ENCODE measurements at places on chromosomes 3 and 15.

DNA sequence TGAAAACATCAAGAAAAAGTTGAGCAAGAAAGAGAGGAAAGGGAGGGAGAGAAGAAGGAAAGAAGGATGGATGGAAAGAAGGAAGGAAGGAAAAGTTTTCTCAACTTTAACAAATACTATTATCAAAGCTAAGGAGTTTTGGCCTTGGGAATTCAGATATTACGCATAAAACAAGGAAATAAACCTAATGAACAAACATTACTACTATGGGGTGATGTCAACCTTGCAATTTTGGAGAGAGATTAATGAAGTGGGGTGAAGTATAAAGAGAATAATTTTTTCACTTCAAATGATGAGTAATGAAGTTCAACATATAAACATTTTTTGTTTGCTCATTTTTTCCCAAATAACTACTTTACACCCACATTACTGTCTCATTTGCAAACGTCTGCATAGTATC lies 55.2 kb downstream of the SFMBT1 start:
- no peak for DNase-seq

GRCh38 chr3:174767853-174768382 lies 91.2 kb upstream of the NAALADL2 start:
- no peak for DNase-seq

- no peak for DNase-seq
Observed at GRCh38 chr3:187767266-187768012, 22.2 kb upstream of the BCL6 start.

- DNase-seq, result no peak
Observed at GRCh38 chr3:29764603-29765254, 483.9 kb downstream of the RBMS3 start.

- DNase-seq, result no peak
Observed at GRCh38 chr15:86087808-86088207, 8.1 kb downstream of the AGBL1 start.

DNA sequence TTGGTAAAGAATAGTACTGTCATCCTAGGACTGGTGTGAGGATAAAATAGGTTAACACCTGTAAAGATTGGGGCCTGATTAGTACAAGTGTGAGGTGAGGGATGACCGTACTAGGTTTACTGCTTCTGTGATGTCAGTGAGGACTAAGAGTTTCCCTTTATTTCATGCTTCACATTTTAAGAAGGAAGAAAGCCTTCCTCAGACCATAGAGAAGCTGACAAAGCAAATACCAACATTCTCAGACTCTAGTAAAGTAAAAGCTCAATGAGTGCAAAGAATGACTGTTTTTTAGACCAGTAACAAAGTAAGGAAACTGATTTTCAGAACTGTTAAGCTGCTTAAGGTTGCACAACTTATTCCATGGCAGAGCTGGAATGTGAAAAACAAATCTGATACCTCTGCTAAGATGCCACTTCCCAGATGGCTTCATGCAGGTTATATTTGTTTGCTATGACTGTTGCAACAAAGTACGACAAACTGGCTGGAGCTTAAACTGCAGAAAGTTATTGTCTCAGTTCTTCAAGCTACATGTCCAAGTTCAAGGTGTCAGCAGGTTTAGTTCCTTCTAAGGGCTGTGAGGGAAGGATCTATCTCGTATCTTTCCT lies 354.9 kb downstream of the RSL24D1 start:
- no peak for DNase-seq

DNA sequence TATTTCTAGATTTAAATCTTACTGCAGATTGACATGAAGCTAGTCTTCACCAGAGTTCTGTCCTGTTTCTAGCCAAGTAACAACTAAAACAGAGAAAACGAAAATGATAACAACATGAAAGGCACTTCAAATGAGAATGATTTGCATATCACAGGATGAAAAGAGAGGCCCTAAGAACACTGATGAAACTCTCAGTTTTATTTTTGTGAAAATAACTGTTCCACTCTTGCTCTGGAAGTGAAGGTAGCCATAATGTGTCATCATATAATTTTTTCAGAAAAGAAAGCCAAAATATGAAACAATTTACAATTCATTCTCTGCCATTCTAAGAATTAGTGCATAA lies 274.4 kb downstream of the ADAMTSL3 start:
- DNase-seq, result no peak

DNA sequence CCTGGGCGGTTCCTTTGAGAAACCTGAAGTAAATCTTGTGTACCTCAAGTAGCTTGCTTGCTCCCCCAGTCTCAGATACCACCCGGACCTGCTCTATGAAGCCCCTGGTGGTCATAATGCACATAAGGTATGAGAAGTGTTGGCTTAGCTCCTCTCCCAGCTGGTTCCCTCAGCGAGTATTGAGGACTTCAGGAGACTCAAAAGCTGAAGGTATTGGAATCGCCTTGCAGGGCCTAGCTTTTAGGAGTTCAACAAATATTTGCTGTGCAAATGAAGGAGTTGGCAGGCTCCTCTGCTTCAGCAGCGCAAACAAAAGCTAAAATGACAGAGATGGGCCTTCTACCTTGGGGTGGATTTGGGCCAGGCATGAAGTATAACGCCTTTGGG lies 1.7 kb downstream of the CMTM8 start:
- DNase-seq, result peak; percentile 35

DNA sequence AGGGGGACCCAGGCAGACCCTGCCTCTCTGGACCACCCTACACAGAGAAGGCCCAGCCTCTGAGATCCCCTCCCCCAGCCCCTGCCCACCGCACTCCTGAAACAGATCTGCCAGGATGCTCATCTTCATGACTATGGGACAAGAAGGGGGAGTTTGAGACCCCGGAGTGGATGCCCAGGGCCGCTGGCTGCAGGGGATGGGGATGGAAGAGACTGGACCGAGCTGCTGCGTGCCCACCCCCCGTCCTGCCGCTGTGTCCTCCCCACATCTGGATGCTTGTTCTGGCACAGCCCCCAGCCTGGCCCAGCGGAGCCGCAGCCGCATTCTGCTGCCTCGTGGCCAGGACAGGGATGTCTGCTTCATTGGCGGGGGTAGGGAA lies 30.3 kb upstream of the SEMA3F start:
- DNase-seq, result no peak

DNA sequence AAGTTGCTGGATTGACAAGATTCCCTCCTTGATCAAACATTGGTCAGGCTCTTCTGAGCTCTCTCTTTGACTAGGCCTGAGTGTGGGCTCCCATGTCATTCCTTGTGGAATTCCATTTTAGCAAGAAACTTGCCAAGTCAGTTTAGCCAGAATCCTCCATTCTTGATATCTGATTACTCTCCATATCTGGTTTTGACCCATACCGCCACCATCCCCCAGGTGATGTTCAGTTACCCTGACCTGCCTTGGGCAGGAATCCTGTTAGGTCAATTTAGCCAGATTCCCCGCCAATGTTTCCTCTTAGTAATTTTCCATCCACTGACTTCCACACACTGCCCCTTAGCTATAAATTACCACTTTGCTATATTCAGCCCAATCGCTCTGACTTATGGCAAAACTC lies 1.0 kb upstream of the PCCB start:
- DNase-seq, result no peak

DNA sequence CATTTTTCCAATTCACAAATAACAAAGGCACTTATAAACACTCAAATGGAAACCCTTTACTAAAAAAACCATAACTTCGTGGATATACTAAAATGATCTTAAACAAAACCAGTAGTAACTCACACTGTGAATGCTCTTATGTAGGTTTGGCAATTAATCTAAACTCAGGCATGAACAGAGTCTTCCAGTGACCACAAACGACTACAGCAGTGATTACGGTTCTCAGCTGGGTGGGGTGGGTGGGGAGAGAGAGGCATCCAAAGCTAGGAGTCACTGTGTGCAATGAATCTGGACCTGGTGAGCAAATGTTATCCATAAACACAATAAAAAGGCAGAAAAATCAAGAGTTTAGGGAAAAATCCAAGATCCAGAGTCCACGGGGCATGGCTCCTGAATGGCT lies 21.3 kb downstream of the SLC12A8 start:
- no peak for DNase-seq

- no peak for DNase-seq
Observed at GRCh38 chr15:31081056-31081455, 20.5 kb downstream of the TRPM1 start.

DNA sequence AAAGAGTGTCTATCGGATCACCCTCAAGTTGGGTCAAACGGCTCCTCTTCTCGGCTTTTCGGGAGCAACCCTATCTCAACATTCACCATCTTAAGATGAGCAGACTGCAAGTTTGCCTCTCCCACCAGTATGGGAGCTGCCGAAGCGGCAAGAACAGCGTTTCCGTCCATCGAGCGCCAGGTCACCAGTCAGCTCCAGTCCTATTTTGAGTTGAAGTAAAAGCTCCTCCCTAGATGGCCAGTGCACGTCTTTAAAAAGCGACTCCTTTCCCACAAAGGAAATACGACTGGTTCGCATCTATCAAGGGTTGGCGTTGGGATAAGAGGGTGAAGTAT lies 369 bp upstream of the U2SURP start:
- DNase-seq, result peak; percentile 51

DNA sequence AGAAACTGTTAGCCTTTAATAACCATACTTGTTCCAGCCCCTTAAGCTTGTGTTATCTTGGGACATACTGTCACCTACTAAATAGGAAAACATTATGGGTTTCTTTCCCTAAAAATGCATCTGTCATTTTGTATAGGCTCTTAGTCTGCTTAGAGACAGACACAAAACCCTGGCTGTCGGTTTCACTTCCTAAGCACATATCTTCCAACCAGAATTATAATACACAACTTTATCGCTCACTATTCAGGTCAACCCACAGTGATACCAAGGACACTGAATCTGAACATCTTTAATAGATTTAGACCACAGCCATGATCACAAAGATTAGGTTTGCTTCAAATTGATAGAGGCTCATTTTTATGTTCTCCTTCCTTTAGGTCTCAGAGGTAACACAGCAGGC lies 111.8 kb downstream of the CFAP20DC start:
- DNase-seq, result no peak

- DNase-seq, result no peak
Observed at GRCh38 chr3:115580566-115580965, 42.7 kb upstream of the GAP43 start.

DNA sequence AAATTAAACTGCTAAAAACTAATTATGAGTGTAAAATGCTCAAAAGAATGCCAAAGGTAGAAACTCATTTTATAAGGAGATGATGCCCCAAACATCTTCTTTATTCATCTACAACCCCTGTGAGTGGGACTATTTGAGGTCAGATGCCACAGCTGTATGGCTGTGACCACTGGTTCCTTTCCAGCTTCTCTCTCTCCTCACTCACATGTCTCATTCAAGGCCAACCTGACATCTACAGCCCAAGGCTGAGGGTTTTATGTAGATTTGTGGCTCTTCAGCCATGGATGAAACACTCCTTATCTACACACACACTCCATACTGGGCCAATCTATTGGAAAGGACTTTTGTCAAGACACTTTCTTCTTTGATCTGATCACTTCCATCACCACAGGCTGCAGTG lies 231.3 kb downstream of the KCNMB2 start:
- DNase-seq, result no peak

DNA sequence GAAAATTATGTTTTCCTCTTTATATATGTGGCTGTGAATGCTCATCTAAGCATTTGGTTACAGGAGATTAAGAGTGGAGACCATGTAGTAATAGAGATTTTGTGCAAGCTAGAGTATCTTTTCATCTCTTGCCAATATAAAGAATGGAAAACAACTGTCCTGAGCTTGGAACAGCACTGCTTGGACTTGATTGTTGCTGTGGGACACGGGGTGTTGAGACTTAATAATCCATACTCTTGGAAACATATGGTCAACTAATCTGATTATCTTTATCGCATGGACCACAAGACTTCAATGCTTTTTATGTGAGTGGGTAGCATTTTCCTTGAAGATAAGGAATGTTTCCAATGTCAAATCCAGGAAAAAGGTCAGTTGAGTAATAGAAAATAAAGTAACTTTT lies 806.3 kb downstream of the DIPK2A start:
- DNase-seq, result no peak

DNA sequence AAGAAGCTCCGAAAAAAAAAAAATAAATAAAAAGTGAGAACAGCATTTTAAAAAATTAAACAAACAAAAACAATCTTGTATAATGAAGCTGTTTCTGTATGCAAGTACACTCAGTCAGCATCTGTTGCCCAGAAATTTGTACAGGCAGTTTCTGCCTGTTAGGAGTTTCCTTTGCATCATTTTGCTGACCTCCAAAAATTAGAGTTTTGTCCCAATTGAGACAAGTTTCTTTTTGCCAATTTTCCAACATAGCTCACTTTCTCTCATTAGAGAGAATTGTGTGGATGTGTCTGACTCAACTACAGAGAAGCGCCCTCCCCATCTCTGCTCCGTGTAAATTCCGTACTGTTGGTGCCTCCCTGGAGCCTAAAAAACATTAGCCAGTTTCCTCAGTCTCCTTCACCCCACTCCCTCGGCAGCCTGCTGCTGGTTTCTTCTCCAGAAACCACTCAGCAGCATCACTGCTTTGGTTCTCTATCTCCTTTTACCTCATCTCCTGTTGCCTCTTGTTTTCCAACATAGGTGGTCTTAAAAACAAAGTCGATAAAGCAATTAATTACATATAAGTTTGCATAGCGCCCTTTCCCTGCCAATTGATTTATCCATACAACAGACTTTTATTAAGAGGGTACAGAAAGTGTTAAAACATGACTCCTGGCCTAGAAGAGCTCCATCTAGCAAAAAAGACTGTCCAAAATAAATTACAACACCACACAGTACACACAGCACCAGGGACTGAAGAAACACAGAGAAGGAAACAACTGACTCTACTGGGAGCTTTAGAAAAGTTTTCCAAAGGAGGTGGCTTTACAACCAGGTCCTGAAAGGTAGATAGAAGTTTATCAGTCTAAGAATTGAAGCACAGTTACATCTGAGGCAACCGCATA lies 286.7 kb downstream of the SHOX2 start:
- DNase-seq, result no peak

- no peak for DNase-seq
Observed at GRCh38 chr3:185880600-185880999, 55.8 kb upstream of the IGF2BP2 start.

DNA sequence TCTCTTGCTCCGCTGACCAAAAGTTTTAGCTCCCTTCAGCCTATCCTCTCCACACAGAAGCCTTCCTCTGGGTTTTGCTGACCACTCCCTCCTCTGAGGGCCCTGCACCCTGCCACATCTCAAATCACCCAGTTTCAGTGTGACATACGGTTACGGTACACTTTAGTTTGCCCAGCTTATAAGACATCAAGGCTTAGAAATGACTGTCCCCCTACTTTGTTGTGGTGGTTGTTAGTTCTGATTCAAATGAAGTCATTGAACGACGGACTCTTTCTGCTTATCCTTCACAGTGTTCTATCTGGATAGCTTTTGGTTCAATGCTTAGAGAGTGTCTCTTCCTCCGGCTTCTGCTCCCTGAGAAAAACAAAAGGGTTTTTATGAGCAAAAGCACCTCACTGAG lies 68.0 kb upstream of the NDUFB4 start:
- no peak for DNase-seq

- no peak for DNase-seq
Observed at GRCh38 chr3:23743141-23743784, 62.5 kb upstream of the UBE2E1 start.

Data from GM12891 (cell line).